ENCODE measurements at places on chromosomes 2 and 18.
A peak's percentile ranks its signal among the peaks of the same experiment; 100 is the strongest.

- DNase-seq: no peak
These were observed 352.2 kb downstream of the CYRIA start for GRCh38 chr2:16313235-16313975.

DNA sequence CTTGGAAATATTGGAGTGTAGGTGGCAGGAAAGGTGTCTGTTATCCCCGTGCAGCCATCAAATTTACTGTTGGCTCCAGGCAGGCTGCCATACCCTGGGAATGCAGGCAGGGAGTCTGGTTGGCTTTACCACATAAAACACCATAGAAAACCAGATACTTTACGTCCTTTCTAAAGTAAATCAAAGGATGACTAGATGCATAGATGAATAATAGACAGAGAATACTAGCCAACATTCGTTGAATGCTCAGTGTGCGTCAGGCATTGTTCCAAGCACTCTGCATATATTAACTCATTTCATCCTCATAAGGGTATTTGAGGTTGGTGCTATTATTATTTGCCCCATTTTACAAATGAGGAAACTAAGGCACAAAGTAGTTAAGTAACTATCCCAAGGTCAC lies 65.2 kb downstream of the VSNL1 start:
- DNase-seq: no peak

- no peak for DNase-seq
These were observed 354.2 kb downstream of the FBXO15 start for GRCh38 chr18:73793386-73793785.

DNA sequence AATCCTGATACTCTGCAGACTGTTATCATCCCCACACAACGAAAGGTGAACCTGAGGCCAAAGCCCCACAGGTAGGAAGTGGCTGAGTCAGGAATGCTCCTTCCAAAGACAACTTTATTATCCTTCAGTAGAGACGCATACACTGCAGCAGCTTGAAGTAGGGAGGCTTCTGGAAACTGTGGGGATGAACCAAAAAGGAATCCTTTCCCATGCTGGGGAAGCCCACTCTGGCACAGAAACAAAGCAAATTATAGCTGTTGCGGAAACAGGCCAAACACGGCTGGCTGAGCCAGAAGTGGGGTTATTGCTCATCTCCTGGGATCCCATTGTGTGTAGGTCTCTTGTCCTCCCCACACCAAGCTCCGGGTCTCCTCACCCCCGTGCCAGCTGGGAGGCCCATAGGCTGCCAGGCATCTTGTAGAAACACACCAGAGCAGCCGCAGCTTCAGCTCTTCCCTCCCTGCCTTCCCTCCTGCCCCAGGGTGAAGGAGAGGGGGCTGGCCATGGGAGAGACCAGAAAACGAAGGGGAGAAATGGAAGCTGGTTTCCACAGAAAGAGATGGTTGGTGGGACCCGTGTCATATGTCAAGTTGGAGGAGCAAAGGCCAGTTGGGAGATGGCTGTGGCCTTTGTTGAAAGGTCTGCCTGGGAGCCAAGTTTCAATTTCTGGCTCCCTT lies 176.9 kb upstream of the NABP1 start:
- no peak for DNase-seq

DNA sequence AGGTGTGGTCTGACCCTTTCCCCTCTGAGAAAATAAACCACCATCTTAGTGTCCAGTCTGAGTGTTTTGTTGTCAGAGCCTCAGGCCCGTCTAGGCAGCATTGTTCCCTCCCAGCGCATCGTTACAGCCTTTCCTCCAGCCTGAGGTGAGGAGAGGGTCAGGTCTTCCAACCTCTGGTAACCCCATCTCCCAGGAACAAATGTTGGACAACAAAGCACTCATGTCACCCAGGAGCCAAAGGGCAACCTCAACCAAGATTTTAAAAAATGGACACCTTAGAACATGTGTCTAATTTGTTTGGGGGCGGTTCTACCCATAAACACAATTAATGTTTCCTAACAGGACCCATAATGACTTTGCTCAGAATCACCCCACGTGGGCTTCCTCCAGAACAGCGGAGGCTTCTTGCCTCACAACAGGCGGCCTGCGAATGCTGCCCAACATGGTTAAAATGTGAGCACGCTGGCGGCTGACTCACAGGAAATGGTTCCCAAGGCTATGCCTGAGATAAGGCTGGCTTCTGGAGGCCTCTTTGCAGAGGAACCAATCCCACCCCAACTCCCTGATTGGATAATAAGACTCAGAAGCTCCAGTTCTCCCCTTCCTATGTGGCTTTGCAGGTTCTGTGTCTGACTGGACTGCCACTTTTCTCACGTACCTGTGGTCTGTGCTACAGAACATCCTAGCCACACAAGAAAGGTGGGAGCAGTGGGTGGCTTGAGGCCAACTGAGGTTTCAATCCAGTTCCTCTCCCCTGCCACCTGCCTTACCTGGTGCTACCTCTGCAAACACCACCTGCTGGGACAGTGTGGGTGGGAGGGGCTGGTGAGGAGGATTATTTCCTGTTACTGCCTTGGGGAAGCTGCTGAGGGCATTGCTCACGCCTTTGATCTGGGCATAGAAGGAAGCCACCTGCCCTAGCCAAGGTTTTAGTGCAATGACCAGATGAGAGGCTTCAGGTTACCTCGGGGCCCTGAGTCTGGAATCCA lies 108.8 kb downstream of the B3GNT2 start:
- DNase-seq: peak; percentile 25

DNA sequence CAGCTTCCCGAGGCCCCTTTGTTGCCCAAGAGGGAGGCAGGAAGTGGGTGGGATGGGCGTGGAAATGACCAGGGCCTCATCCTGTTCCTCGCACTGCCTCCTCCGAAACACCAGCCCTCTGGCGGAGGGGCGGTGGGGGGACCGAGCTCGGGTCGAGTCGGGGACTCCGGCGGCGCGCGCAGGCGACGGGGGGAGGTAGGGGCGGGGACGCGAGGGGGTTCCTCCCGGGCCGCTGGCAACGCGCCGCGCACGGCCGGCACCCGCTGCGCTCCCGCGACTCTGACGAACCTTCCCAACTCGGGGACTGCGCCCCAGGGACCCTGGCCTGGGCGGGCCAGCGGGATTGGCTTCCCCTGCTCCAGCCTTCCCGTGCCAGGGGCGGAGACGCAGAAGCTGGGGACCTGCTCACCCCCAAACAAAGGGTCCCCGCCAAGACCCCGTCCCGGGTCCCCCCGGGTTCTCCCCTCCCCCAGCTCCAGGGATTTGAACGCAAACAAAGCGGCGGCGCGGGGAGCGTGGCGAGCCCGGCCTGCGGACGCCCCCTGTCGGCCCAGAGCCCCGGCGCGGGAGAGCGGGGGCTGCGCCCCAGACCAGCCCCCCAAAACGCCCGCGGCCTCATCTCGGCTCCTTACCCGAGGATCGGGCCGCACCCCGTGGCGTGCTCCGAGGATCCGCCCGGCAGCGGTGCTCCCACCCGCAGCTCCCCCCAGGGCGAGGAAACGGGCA lies 1.2 kb downstream of the SEMA4C start:
- DNase-seq: no peak

DNA sequence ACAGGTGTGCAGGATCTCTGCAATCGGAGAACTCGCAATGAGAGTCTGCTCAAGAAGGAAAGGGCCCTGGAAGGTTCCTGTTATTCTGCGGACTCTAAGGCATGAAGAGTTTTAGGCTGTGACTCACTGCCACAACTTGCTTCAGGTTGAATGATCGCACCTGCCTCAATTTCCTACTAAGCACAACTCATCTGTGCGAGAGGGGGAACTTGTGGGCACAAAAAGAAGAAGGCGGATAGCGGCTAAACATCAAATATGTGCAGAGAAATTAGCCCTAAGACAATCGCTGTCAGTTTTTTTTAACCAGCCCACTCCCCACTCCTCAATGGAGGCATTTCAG lies 14.0 kb upstream of the CREG2 start:
- DNase-seq: no peak

- DNase-seq: no peak
These were observed 113.7 kb upstream of the SPRED2 start for GRCh38 chr2:65545837-65546805.

DNA sequence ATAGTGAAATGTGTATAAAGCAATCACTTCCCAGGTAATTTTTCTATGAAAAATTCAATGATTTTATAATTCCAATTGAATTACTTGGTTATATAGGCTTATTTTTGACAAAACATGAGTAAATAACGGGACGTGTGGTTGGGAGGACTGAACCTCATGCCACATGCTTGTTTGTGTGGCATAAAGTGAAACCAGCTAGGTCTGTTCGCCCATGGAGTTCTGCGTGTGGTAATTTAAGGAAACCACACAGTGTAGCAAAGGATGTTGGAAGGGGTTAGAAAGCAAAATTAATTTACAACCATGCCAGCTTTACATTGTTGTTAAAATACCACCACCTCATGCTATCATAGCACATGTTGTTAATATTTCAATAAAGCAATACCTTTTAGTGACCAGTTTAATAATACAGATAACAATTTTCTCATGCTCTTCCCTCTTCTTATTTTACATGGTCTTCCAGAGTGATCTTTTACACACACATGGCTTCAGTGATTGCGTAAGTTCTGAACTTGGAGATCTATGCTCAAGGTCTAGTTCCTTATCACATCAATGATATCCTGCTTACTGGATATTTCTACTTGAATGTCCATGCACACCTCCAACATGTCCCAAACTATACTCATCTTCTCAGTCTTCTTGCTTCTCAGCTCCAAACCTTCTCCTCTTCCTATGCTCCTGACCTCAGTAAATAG lies 156.4 kb upstream of the ITGA4 start:
- no peak for DNase-seq

DNA sequence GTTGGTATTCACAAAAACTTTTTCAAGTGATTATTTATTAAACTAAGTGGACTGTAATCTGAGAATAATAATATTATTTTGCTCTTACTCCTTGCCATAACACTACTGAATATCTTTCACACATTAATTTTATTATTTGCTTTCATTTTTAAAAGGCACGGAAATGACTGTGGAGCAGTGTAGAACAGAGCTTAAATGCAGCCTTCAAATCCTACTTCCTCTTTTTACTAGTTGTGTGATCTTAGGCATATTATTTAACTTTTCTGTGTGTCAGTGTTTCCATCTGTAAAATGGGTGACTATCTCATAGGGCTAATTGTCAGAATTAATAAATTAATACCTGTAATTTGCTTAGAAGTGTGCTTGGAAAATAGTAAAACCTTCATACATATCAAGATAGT lies 55.5 kb upstream of the SLC8A1 start:
- DNase-seq: no peak

DNA sequence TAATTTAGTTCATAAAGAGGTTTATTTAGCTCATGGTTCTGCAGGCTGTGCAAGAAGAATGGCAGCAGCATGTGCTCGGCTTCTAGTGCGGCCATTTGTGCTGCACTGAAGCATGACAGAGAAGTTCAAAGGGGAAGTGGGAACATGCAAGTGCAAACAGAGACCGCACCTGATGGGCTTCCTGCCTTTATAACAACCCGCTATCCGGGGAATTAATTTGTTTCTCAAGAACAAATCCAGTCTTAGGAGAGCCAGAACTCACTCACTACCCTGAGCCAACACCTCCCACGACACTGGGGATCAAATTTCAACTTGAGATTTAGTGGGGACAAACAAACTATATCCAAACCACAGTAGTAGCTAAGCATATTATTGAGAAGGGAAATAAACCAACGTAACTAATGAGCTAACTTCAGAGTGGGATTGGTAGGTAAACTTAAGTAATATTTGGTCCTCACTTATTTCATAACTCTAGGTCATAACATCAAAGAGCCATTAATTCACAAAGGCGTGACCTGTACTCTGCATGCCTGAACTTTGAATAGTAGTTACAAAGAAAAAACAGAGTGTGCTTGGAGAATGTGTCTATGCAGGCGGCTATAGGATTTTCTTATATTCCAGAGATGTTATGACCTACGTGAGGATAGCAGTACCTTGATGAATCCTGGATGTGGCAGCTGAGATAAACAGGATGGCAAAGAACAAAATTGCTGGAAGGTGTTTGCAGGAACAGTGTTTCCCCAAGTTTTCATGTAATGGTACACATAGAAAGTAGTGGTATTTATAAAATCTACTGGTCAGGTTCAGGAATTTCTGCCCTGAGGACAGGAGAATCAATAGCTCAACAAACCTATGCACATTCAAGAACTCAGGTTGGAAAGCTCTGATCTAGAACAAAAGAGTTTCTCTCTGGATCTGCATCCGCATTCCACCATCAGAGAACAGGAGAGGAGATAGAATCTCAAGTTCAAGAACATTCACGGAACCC lies 845.9 kb upstream of the ID2 start:
- DNase-seq: no peak

- DNase-seq: no peak
These were observed 91.5 kb upstream of the TWSG1 start for GRCh38 chr18:9243029-9243428.

- DNase-seq: no peak
These were observed 66.2 kb downstream of the DIPK1C start for GRCh38 chr18:74390900-74391299.

GRCh38 chr2:112706170-112706664 lies 14.6 kb upstream of the NT5DC4 start:
- DNase-seq: no peak

- no peak for DNase-seq
These were observed 107.7 kb upstream of the ATP8B1 start for GRCh38 chr18:57910817-57911216.

DNA sequence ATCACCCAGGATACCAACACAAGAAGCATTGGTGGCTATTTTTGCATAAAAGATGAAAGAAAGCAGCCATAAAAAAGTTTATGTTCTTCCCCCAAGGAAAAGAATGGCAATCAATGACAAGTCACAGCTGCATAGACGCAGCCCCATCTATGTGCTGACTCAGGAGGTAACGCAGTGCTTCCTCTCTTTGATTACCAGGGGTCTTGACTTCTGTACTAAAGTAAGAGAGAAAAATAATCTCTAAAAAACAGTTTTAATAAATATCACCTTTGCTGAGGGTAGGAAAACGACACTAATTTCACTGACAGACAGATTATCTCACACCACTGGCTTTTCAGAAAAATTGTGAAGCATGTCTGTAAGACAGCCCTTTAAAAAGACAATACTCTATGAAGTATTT lies 33.9 kb upstream of the EVA1A start:
- no peak for DNase-seq

GRCh38 chr2:78020491-78020890 lies 498.3 kb upstream of the LRRTM4 start:
- DNase-seq: no peak

DNA sequence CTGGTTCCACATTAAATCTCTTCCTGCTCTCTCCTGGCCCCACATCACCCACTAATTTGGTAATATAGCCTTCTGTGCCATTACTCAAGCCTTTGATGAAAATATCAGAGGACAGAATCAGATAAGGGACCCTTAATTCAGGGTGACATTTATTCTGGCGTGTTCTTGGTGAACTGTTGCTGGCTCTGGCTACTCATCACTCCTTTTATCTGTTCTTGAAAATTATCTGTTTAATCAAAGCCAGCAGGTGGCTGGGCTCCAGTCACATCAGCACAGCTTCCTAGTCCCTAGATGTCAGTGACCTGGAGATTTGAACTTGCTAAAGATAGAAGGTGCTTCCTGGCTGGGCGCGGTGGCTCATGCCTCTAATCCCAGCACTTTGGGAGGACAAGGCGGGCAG lies 26.9 kb upstream of the SLC35F6 start:
- DNase-seq: no peak

- no peak for DNase-seq
These were observed 6.5 kb upstream of the LGALSL start for GRCh38 chr2:64447317-64448040.
